Right ventricle myocardium inferior (tissue), 1 donor: ENCODE measurements at places on chromosomes 2 and 18.

DNA sequence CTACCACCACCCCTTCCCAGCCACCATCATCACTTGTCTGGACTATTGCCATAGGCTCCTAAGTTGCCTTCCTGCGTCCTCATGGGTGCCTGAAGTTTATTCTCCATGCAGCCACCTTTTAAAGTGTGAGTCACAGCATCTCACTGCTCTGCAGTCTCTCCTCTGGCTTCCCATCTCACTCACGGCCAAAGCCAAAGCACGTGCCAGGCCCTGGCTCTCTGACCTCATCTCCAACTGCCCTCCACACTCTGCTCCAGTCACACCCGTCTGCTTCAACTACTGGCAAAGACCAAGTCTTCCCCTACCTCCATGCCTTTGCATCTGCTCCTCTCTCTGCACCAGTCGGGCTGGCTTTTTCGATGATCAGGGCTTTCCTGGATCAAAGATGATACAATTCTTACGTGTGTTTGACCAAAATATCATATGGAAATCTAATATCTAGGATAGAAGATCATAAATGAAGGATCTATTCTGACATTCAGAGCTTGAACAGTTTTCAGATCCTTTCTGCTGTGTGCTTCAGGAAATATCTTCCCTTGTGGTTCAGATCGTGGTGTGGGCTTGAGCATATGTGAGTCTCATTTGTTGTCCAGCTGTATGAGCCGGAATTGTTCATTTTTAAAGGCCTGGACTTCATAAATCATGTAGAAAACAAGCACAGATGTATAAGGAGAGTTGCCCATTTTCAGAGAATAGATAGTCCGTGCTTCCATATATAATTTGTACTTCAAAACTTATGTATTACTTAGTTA is 175.6 kb downstream of the PRKCE start:
- DNase-seq: peak; percentile 67

- no peak for DNase-seq
Measured at GRCh38 chr2:119377993-119378345, 11.2 kb downstream of the DBI start.

- DNase-seq: peak; percentile 73
Measured at GRCh38 chr2:10141736-10142639, 19.4 kb downstream of the RRM2 start.

DNA sequence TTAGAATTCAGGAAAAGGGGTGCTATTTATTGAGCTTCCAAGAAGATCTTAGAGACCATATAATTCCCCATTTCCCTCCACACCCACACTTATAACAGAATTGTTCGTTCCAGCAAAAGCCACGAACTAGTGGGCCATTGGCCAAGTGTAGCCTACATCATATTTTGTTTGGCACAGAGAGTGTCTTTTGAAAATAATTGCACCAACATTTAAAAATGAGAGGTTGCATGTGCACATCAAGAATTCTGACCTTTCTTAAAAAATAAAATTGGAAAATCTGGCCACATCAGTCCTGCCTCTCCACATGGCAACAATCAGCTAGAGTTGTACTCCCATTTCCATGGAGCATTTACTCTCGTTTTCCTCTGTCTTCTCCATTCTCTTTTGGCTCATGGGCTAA is 655.5 kb upstream of the FANCL start:
- no peak for DNase-seq

DNA sequence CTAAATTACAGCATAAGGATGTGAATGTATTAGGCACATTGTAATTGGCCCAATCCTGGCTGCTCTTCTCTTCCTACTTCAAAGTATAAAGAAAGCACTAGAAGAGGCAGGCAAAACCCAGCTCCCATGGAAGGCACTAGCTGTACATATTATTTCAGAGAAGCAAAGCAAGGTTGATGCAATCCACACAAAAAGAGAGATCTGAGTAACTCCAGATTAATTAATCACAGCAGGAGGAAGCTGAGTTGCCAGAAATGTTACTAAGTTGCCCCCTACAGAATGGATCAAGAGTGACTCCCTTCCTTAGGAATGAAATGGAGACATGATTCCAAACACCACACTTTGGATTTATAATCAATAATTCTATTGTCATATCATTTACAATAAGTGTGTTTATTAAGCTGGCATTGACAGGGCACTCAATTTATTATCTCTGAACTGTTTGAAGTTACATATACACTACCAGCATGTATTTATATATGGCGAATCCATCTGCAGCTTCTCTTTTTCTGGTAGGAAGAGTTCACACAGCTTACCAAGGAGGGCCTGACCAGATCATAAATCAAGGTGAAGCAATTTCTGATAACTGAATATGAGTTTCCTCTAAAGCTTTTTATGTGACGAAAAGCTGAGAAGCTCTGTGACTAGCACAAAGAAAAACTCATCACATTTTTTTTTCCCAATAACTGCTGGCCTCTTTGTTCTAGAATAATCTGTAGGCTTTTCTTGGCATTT is 393.1 kb upstream of the LYPD1 start:
- no peak for DNase-seq

- no peak for DNase-seq
Measured at GRCh38 chr2:174044556-174044955, 79.4 kb upstream of the SP3 start.

DNA sequence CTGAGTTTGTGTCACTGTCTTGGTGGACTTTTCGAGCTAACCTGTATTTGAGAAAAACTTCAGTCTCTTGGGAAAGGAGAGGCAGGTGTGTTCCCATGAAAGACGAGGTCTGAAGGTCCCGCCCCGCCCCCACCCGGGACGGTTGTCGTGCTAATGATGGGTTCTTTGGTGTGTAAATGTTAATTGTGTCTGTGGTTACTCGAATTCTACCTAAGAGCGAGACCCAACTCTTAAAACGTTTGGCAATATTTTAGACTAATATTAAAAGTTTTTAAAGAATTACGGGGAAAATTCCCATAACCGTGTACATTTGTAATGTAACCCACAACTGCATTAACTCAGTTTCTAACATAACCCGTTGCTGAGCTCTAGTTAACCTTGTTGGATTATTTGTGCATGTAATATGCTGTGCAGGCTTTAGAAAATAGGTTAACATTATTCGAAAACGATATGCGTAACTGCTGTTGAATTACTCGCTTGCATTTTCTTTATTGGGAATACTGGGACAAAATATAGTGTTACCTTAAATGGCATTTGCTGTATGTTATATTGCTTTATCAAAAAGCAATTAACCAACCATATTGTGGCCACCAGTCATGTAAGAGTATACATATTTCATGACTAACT is 833 bp downstream of the EPB41L5 start:
- no peak for DNase-seq

DNA sequence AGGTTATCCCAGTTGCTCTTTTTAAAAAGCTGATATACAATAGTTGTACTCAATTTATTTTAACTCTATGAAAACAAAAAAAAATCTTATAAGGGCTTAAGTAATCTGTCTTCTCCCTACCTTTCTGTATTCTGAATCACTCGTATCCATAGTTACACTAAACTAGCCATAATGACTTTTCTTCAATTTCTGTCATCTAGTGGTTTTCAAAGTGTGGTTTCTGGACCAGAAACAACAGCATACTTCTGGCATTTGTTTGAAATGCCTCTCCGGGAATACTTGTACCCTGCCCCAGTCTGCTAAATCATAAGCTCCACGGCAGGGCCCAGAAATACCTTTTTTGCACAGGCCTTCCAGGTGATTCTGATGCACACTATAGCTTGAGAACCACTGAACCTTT is 253.6 kb downstream of the LRRTM4 start:
- no peak for DNase-seq

DNA sequence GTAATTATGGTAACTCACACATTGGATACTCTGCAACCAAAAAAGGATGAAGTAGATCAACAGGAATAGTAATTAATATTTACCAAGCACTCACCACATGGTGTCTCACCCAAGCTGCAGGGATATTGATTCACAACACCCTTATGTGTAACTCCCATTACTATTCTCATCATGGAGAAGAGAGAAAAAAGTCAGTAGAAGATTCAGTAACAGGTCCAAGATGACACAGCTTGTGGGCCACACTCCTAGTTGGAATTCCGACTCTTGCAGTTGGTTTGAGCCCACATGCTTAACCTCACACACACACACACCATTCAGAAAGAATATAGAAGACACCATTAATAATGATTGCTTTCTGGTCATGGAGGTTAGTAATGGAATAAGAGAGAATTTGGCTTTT is 1.7 kb upstream of the MLPH start:
- no peak for DNase-seq

DNA sequence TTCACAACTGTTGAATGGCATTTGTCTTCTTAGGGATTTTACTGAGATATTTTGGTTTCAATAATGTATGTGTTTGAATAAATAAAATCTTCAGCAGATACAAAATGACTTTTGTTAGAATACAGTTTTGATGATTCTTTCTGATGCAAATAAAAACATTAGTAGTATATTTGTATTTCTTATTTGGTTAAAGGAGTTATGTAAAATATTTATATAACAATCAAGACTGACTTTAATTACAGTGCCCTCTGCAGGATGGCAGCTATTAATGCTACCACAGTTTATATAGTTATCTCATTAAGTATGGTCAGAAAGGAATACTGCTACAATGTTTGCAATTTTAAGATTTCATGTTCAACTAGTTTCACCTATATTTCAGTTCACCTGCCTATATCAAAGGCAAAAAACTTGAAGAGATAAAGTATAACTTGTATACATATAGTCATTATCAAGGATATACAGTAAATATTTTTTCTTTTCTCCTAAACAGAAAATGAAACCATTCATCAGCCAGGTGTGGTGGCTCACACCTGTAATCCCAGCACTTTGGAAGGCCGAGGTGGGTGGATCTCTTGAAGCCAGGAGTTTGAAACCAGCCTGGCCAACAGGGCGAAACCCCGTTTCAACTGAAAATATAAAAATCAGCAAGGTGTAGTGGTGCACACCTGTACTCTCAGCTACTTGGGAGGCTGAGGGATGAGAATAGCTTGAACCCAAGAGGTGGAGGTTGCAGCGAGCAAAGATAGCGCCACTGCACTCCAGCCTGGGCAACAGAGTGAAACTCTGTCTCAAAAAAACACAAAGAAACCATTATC is 19.8 kb downstream of the ARL5A start:
- no peak for DNase-seq

DNA sequence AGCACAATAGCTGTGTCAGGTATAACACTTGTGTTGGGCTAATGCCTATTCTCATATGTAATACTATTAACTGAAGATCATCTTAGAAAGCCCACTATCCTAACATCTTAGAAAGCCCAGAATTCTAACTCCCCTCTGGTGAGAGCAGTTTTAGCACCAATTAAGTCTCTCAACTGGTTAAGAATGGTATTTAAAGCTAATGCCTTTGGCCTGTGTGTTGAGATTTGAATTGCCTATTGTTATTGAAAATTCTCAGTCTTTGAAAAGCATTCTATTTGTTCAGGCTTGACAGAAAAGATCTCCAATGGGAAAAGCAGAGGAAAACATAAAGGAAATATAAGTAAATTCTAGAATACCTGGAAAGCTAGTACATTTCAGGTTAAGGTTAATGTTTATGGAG is 352.5 kb downstream of the ARHGAP15 start:
- DNase-seq: no peak

DNA sequence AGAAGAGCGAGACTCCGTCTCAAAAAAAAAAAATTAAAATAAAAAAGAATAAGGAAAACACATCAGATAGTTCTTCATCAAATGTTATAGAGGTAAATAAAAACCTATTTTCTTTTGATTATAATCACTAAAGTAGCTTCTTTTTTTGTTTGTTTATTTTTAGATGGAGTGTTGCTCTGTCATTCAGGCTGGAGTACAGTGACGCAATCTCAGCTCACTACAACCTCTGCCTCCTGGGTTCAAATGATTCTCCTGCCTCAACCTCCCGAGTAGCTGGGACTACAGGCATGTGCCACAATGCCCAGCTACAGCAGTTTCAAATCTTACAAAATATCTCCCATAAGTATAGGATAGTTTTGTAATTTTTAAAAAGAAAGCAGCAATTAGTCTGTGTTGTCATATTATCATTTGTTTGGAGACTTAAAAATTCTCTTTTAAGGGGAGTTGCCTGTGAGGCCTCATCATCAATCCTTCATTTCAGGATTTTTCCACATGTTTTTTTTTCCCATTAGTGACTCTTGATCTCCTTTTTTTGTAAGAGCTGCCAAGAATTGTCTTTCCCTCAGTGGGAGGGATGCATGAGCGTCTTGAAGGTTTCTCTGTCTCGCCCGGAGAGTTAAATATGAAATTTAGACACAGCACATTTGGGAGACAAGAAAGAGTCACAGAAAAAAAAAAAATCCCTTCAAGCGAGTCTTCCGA is 275.9 kb downstream of the CDCA7 start:
- DNase-seq: no peak

DNA sequence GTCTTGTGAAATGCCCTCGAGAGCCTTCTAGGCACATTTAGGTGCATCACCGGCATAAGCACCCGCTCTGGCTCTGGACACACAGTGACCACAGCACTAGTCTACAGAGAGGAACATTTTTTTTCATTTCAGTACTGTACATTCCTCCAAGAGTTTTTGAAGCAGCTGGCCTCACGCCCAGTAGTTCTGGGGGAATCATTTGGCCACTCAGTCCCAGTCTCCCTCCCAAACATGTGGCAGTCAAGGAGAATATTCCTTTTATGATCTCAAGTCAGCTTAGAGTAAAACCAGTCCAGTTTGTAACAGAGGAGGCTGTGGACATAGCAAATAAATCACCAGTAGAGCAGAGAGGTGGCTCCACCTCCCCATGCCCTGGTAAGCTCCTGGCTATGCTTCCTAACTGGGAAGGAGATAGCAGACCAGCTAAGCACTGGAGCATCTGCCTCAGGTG is 48.1 kb downstream of the KCNE4 start:
- DNase-seq: peak; percentile 77

GRCh38 chr2:223217373-223217772 is 165.4 kb downstream of the KCNE4 start:
- DNase-seq: no peak

DNA sequence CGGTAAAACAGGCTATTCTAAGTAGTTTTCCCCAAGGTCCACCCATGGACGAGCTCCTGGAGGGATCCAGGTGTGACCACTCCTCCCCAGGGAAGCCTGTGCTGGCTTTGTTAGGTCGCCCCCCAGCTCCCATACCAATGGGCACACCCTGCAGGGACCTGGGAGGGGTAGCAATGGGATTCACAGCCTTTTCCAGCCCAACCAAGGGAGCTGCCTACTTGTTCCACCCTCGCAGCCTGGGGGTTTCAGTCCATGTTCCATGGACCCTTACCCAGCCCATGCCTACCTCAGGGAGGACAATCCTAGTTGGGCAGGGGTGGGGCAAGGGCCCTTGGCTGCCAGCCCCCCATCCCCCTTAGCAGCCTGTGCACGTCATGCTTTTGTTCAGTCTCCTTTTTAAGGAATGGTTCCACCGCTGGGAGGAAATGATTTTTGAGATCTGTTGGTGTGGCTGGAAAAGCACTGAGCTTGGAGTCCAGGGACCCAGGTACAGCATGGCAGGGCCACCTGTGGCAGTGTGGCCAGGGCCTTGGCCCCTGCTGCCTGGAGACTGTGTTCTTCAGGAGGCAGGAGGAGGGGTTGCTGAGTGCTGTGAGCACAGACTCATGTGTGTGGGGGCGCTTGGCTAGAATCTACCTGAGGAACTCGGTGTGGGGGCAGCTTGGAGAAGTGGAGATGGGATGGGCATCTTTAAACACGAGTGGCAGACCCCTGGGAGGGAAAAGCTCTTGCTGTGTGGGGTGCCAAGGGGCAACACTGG is 166.8 kb downstream of the TWIST2 start:
- peak; percentile 37 for DNase-seq
